Stimulated activated CD4-positive, alpha-beta T cell treated with anti-CD3 and anti-CD28 coated beads, Interleukin-4, amount 100 ng/mL, for 48 hours (primary cell): ENCODE measurements at places on chromosomes 16 and 17.

DNA sequence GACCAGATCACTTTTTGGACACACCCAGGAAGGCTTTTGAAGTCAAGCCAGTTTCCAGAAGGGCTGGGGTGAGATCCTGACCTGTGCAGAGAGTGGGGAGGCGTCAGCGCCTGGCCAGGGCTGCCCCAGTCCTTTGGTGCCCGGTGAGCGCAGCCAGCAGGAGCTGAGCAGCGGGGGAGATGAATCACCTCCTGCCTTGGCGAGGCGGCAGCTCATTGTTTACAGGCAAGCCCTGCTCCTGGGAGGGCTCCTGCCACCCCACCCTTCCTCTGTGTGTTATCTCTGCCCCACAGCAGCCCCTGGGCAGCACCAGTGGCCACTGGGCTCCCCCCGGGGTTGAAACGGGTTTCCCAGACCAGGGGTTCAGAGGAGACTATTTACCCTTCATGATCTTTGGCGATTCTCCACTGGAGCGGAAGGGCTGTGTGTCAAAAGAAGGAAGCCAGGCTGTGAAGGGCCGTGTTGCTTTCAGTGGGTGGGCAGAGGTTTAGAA is 14.1 kb upstream of the ITGB4 start:
- DNase-seq, result no peak

- DNase-seq, result no peak
Measured at GRCh38 chr16:46583036-46583435, 38.1 kb downstream of the SHCBP1 start.

GRCh38 chr16:46839986-46840443 is 9.0 kb upstream of the C16orf87 start:
- DNase-seq, result no peak

DNA sequence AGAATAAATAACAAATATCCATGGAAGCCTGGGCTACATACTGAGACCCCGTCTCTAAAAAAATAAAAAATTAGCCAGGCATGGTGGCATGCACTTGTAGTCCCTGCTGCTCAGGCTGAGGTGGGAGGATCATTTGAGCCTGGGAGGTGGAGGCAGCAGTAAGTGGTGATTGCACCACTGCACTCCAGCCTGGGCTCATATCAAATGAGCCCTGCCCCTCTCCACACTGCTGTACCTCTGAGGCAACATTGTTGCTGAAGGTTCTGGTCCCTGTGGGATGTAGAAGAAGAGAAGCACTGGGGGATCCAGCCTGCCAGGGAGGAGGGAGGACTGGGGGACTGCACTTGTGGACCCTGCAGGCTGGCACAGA is 11.4 kb upstream of the ARHGAP23 start:
- DNase-seq, result no peak

DNA sequence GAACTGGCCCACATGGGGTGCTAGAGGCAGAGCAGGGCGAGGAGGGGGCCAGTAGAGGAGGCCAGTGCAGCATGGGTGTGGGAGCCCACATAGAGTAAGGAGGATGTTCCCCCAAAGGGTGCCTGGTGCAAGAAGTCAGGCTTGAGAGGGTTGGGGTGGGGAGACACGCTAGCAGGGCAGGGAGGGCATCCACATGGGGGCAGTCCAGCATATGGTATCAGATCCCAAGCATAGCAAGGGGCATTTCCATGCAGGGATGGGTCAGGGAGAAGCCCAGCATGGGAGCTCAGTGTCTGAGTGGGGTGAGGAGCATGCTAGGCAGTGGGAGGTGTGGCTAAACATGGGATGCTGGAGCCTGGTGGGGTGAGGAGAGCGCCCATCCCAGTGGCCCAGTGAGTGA is 213.7 kb downstream of the COPRS start:
- no peak for DNase-seq

- DNase-seq, result no peak
Measured at GRCh38 chr17:45123930-45124796, 8.2 kb downstream of the PLCD3 start.

DNA sequence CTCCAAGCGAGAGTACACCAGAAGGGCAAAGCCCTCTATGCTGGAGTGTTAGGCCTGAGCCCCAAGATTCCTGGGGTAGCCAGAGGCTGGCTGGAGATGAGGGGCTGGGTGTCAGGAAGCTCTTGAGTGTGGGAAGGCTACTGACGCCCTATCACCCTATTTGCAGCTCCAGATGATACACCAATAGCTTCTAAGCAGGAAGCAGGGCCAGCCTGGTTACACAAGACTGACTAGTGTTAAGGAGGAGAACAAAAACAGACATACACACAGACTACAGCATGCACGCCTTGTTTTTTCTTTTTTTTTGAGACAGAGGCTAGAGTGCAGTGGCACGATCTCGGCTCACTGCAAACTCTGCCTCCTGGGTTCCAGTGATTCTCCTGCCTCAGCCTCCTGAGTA is 15.9 kb downstream of the POLR3K start:
- no peak for DNase-seq

DNA sequence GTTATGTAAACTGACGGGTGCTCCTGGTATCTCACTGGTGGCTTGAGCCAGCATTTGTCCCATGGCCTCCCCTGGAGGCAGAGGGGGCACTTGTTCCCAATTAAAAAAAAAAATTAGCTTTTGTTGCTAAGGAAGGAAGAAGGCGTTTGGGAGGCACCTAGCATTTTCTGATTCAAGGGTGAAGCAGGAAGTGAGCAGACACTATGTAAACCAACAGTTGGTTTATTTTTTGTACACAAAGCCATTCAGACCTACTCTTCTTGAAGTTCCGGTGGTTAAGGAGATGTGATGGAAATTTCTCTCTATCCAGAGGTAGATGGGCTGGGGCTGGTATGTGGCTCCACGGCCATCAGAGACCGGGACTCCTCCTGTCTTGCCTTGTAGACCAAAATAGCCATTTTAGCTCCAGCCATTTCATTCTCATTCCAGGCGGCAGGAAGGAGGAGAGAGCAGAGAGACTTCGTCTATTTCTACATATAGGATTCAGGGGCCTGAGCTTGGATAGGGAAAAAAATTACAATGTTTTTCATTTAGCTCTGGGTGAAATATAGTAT is 103.0 kb downstream of the SNX29 start:
- DNase-seq, result no peak

GRCh38 chr16:87618216-87618615 is 15.9 kb downstream of the JPH3 start:
- no peak for DNase-seq

GRCh38 chr17:1206026-1206777 is 26.4 kb upstream of the ABR start:
- no peak for DNase-seq

GRCh38 chr17:321386-321941 is 31.1 kb downstream of the RPH3AL start:
- DNase-seq, result no peak

DNA sequence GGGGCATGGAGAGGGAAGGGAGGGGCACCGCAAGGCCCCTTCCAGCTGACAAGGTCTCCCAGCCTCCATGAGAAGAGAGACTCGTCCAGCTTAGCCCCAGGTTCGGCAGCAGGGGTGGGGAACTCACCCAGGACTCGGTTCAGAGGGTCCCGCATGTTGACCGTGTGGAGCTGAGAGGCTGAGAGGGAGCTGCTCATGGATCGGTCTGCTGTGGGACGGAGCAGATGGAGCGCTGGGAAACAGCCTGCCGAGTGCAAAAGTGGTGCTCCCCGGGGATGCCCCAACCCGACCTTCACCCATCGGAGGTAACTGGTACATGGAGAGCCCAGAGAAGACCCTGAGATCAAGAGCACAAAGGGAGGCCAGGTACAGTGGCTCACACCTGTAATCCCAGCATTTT is 4.9 kb downstream of the CSF3 start:
- DNase-seq, result no peak

DNA sequence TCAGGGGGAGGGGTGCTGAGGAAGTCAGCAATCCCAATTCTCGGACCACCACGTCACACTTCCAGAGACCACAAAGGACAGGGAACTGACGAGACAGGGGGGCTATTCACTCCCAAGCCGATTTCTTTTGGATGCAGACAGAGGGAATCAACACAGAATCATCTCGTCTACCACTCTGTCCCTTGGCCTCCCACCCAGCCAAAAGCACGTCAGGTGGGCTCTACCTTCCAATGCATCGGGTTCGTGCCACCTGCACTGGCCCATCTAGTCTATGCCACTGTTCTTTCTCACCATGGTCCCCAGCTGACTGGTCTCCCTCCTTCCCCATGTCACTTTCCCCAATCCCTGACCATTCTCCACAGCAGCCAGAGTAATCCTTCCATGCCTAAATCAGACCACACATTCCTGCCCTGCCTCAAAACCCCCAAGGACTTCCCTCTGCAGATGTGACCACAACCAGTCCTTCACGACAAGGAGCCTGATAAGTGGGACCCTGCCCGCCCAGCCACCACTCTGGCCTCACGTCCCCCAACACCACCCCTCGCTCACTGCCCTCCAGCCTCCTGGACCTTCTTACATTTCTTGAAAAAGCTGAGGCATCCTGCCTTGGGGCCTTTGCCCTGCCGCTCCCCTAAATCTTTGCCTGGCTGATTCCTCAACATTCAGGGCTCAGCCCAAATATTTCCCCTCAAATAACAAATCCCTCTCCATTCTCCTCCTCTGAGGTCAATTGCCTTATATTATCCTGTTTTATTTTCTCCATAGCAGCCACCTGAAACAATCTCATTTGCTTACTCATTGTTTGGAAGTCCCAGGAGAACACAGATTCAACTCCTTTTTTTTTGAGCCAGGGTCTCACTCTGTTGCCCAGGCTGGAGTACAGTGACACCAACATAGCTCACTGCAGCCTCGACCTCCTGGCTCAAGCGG is 70.4 kb downstream of the IL21R start:
- no peak for DNase-seq

GRCh38 chr17:33955461-33955860 is 299.6 kb upstream of the CCL2 start:
- DNase-seq, result no peak

- DNase-seq, result no peak
Measured at GRCh38 chr16:70730944-70731343, 45.1 kb upstream of the MTSS2 start.

GRCh38 chr16:57643147-57643874 is 14.9 kb downstream of the ADGRG1 start:
- no peak for DNase-seq

DNA sequence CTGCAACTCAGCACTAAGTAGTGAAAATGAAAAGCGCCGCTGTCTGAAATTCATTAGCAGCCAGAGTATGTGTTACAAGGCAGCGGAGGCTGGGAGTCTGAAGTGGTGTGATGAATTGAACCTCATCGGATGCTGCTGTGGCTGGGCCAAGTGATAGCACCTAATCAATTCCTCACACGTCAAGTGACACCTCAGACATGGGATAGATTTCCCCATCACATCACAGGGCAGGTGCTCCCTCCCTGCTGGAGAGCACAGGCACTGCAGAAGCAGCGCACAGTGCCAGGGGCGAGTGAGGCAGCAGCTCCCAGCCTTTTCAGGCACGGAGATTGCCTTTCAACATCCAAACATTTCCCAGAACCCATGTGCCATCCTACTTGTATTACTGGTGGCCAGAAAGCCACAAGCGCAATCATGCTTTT is 32.2 kb downstream of the DRC3 start:
- DNase-seq, result no peak

DNA sequence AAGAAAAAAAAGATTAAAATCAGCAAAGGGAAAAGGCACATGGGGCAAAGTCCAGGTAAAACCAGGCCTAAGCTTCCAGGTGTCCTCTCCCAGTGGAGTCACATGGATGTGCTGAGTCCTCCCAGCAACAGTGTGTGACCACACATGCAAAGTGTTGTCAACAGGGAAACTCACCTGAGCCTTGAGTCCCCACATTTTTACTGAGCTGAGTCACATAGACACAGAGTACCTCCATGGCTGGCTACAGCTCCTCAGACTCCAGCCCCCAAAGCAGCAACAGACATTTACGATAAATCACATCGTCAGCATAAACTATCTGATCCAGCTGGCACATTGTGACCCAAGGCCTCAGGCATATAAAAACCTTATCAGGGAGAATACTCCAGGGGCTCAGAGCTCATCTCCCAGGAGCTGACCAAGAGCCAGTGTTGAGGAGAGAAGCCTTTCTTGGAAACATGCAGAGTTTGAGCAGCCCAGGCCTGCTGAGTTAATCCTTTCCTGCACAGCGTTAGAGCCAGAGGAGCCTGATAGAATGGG is 20.5 kb downstream of the ERCC4 start:
- no peak for DNase-seq

DNA sequence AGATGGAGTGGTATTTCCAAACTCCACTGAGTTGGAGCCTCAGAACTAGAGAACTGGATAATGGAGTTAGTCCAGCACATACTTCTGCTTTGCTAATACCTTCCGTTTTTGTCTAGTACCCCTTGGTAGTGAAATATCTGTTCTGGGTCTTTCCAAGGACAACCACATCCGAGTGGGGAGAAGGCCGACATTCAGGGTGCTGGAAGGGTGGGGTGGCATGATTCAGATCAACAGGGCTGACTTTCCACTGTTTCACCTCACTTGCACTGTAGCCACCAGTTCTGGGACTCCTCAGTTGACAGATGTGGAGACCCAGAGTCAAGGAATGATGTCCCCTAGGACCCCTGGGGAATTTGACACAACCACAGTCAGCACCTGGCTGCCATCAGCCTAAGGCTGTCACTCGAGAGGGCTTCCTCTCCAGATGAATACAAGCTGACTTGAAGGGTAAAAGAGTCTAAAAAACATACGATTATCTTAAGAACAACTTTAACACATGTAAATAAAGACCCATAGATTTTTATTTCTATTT is 84.8 kb upstream of the HNF1B start:
- DNase-seq, result no peak

- DNase-seq, result peak; percentile 33
Measured at GRCh38 chr16:31874366-31875111, 932 bp downstream of the ZNF267 start.

DNA sequence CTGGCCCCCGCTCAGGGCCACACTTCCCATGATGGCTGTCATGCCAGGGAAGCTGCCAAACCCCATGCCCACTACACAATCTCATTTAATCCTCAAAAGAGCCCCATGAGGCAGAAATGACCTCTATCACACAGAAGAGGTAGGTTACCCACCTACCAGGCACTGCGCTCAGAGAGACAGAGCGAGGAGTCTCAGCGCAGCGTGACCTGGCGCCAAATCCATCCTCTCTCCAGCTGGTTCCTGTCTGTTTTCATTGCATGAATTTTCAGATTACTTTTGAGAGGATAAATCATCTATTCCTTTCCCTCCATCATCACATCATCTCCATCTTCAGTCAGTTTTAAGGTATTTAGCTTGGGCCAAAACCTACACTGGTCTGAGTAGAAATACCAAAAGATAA is 101.5 kb upstream of the DNAH17 start:
- no peak for DNase-seq

- no peak for DNase-seq
Measured at GRCh38 chr16:49778202-49778930, 77.5 kb downstream of the ZNF423 start.

GRCh38 chr16:8537691-8538342 is 52.5 kb downstream of the TMEM114 start:
- no peak for DNase-seq
